ENCODE measurements at places on chromosomes 16 and 17. TPM values are rescaled to one million over a fixed set of nuclear protein-coding genes. Genes with fewer than 3 reads are reported as not detected.

The ADAD2 gene
- polyA plus RNA-seq: not detected

The HOXB7 gene
- not detected for polyA plus RNA-seq

The SCNN1B gene
- polyA plus RNA-seq: not detected

The TNFRSF12A gene
- polyA plus RNA-seq: 1.9 TPM

The DPEP1 gene
- polyA plus RNA-seq: not detected

The RIPOR1 gene
- polyA plus RNA-seq: 4.3 TPM

The APOBR gene
- not detected for polyA plus RNA-seq

The CACNG1 gene
- not detected for polyA plus RNA-seq

The SMURF2 gene
- polyA plus RNA-seq: 4.6 TPM

The XPO6 gene
- 11.4 TPM for polyA plus RNA-seq

The TEKT1 gene
- polyA plus RNA-seq: not detected

The GP1BA gene
- 0.38 TPM for polyA plus RNA-seq

The NAA60 gene
- 90.2 TPM for polyA plus RNA-seq

The PARD6A gene
- 4.0 TPM for polyA plus RNA-seq

The PABPN1L gene
- polyA plus RNA-seq: not detected

The INCA1 gene
- polyA plus RNA-seq: 2.5 TPM

The NFATC3 gene
- 0.70 TPM for polyA plus RNA-seq

The SPIRE2 gene
- 0.84 TPM for polyA plus RNA-seq

The CHST5 gene
- polyA plus RNA-seq: 0.14 TPM

The CRYM gene
- 73.7 TPM for polyA plus RNA-seq

The CXCL16 gene
- polyA plus RNA-seq: 0.25 TPM

The NUBP2 gene
- polyA plus RNA-seq: 6.6 TPM

The GPRC5C gene
- 2.0 TPM for polyA plus RNA-seq

The TPSB2 gene
- not detected for polyA plus RNA-seq

The PYY gene
- polyA plus RNA-seq: not detected

The NCBP3 gene
- polyA plus RNA-seq: 6.3 TPM

The GPR139 gene
- polyA plus RNA-seq: not detected

The CLEC3A gene
- not detected for polyA plus RNA-seq

The USP22 gene
- 22.9 TPM for polyA plus RNA-seq

The CEP131 gene
- polyA plus RNA-seq: 0.36 TPM

The DHRS13 gene
- 3.5 TPM for polyA plus RNA-seq

The IGF2BP1 gene
- not detected for polyA plus RNA-seq
